Activated CD4-positive, alpha-beta T cell treated with anti-CD3 and anti-CD28 coated beads for 24 hours (primary cell): ENCODE measurements at places on chromosomes 6 and 20.

DNA sequence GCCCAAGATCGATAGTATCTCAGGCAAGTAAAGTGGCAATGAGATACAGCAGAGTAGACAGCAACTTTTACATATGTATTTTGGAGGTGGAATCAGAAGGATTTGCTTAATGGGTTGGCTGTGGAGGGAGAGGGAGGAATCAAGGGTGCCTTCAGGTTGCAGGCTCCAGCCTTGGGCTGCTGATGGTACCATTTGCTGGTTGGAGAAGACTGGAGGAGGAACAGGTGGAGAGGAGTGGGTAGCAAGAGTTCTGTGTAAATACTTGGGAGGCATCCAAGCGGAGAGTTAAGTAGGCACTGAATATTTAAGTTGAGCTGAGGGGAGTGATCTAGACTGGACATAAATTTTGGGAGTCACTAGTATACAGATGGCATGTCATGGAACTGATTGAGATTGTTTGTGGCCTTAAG is 5.2 kb downstream of the BICRAL start:
- no peak for DNase-seq

DNA sequence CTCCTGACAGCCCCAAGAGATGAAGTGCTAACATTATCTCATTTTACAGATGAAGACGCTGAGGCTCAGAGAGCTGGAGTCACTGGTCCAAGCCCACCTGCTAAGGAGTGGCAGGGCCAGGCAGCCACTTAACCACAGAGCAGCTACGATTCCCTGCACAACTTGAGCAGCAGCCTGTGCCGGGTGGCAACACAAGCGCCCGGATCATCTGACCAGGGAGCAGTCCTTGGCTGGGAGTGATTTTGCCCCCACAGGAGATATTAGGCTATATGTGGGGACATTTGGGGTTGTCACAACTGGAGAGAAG is 93.2 kb upstream of the PTPN1 start:
- no peak for DNase-seq

GRCh38 chr20:45058168-45058850 is 42.6 kb downstream of the KCNS1 start:
- no peak for DNase-seq

GRCh38 chr20:40291493-40292135 is 397.4 kb downstream of the MAFB start:
- no peak for DNase-seq

GRCh38 chr6:163038317-163038716 is 310.5 kb downstream of the PACRG start:
- DNase-seq = no peak

GRCh38 chr6:12208190-12208589 is 82.0 kb upstream of the EDN1 start:
- DNase-seq = no peak

GRCh38 chr20:1102016-1102415 is 16.4 kb upstream of the PSMF1 start:
- no peak for DNase-seq

- DNase-seq = no peak
Observed at GRCh38 chr6:36383606-36384005, 3.9 kb downstream of the ETV7 start.

DNA sequence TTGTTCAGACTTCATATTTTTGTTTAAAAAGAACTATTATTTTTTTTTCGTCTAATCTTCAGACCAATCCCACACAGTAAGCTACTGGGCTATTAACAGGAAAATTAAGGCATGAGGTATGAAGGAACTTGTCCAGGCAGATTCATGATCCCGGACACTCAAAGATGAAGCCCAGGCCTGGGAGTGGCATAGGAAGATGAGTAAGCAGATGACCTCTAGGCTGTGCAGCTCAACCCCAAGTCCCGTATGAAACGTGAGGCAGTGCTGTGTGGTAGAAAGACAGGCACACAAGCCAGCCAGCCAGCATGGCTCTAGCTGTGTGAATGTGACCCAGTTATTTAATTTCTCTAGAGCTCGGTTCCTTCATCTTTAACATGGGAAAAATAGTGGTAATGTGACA is 231.9 kb downstream of the CLIC5 start:
- no peak for DNase-seq

DNA sequence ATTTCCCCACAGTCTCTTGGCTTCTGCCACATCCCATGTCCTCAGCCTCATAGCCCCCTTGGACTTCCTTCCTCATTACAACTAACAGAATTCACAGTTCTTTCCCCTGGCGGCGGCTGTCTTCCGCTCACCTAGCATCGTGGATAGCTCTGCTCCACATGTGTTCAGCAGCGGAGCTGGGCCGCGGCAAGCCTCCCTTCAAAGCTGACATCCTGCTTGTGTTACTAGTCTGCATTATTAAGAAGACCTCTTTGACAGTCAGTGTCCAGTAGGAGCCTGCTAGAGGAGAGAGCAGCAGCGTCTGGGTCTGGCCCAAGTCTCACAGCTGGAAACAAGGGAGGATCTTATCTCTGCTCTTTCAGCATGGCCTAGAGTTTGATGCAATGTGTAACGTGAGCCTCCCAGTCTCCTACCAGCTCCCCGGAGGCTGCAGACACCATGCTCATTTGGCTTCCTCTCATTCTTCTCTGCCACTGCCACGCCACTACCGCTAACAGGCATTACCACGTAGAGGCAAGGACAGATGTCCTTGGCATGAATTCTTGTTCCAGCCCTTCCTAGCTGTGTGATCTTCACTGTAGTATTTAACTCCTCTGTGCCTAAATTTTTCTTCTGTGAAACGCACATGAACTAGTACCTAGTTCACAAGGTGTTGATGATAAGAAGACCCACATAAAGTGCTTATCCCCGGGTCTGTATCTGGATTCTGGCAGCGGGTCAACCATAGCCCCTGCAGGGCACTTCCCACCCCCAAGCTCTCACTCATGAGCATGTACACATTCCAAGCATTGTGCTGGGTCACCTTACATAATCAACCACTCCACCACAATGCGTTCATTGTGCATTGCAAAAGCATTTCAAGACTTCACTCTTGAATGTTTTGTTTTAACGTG is 107.1 kb upstream of the BACH2 start:
- no peak for DNase-seq

DNA sequence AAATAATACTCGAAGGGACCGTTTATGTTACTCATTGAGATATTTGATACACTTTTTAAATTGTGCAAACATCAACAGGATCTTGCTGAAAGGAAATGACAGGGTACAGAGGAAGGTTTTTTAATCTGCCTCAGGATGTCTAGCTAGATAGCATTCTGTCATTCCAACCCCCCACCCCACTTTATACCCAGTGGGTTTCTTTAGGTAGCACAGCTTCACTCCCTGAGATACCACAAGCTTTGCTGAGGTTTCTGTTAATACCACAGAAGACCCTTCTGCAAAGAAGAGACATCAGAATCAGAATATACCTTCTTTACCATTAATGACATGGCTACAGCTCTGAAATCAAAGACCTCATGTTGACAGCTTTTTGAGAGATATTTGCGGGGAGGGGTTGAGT is 1.3 kb downstream of the PHACTR2 start:
- no peak for DNase-seq

DNA sequence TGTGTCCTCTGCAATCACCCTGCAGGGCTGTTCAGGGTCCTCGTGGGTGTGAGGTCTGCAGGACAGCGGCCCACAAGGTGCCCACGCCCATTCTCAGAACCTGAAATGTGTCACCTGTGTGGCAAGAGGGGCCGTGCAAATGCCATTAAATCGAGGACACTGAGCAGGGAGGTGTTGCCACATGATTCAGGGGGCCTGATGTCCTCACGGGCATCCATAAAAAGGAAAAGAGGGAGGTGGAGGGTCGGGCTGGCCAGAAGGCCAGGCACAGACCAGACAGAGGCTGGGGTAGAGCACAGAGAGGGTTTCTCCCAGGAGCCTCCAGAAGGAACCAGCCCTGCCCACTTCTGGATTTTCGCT is 239.6 kb downstream of the ERMARD start:
- no peak for DNase-seq
